Lung microvascular endothelial cell (primary cell): ENCODE measurements at places on chromosomes 12 and 14.

GRCh38 chr14:49860988-49861698 is 8.6 kb upstream of the NEMF start:
- no peak for DNase-seq

- no peak for DNase-seq
Measured at GRCh38 chr12:92034083-92034482, 111.6 kb downstream of the BTG1 start.

- DNase-seq = no peak
Measured at GRCh38 chr14:60215127-60215444, 33.9 kb upstream of the PPM1A start.

- DNase-seq = no peak
Measured at GRCh38 chr14:22289570-22289969, 299.5 kb downstream of the DAD1 start.

- no peak for DNase-seq
Measured at GRCh38 chr14:24576182-24576581, at the start of gene CTSG. TSS of gene CTSG (minus strand) at chr14:24576250. CDS start at chr14:24576223, 27 bp downstream.

DNA sequence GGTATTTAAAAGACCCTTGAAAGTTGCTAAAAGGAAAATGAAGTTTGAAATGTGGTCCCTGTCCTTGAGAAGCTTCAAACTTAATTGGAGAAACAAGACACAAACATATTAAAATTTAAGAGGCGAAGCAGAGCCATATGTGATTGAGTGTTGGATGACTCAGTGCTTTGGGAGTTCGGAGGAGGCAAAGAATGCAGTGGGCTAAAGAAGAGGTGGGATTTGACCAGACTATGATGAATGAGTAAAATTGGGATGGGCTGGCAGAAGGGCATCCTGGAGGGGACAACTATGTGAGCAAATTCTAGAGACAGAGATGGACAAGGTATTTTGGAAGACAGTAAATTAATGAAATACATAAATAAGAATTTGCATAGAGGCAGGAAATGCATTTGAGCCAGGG is 358.6 kb downstream of the EGLN3 start:
- DNase-seq = no peak

DNA sequence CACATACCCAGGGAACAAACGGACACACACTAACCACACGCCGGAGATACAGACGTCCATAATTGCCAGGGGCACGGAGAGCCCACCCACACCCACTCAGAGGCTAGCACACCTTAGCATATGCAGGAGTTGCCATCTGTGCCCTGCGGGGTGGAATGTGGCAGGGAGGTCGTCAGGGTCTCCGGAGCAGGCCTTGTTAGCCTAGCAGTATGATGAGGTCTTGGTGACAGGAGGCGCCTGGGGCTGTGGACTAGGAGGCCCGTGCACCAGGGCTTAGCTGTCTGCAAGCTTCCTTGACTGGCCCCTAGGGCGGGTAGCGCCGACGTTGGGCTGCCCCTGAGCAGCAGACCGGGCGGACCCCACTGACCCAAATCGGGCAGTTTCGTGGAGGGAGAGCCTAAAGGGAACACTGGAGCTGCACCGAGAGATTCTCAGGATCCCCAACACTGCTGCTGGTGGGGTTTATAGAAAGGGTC is 10.0 kb downstream of the STAC3 start:
- DNase-seq = no peak

DNA sequence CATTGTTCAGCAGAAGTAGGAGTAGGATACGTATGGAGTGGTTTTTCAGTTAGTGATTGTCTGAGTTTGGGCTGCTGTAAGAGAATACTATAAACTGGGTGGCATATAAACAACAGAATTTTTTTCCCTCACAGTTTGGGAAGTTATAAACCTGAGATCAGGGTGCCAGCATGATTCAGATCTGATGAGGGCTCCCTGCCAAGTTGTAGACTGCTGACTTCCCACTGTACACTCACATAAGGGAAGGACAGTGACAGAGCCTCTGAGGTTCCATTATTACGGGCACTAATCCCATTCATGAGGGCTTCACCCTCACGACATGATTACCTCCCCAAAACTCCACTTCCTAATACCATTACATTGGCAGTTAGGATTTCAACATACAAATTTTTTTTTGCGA is 50.7 kb downstream of the ACSM4 start:
- DNase-seq = peak; percentile 72

DNA sequence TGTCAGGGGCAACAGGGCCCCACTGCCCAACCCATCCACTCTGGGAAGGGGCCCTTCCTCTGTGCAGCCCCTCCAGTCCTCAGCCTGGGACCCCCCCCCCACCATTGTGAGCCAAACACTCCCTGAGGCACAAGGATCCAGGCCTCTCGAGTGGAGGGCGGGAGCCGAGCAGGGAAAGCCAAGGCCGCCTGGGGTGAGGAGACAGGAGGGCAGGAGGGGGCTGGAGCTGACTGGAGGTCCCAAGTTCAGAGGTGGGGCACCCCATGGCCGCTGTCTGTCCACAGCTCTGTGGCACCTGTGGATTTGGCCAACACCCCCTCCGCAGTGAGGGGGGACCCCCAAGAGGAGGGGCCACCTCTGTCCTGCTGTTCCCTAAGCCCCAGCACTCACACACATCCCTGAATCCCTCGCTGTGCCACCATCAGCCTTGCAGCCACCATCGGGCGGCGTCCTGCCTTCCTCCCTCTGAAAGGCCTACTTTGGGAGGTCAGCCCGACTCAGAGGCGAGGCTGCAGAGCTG is 25.4 kb upstream of the C14orf180 start:
- no peak for DNase-seq

DNA sequence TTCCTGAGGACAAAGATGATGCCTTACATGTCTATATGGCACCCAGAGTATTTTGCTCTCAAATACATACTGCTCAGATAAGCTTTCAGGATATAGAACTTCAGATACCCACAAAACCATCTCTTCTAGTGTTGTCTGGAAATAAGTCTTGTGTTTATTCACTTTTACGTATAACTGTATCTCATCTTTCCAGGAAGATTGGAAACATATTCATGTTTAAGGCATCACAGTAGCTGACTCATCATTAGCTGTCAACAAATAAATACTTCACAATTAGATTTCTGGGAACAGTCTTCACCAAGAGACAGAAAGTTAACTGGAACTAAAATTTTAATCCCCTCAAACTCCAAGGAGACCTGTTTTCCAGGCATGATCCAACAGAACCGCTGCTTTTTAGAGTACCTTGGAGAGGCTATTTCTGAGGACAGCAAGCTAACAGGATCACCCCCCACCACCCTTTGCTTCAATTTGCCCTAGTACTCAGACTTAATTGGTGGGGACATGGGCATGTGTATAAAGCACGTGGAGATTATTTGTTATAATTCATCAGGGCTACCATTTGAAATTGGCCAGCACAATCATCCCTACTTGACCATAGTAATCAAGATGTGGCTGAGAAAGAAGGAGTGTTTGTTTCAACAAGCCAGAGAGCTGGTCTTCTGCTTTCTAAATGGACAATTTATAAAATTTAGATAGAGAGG is 129.3 kb upstream of the HIF1A start:
- no peak for DNase-seq

DNA sequence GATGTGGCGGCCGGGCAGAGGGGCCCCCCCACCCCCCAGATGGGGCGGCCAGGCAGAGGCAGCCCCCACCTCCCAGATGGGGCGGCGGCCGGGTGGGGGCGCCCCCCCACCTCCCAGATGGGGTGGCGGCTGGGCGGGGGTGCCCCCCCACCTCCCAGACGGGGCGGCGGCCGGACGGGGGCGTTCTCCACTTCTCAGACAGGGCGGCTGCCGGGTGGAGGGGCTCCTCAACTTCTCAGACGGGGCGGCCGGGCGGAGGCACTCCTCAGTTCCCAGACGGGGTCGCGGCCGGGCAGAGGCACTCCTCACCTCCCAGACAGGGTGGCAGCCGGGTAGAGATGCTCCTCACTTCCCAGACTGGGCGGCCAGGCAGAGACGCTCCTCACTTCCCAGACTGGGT is 469.8 kb downstream of the PCNX1 start:
- no peak for DNase-seq

DNA sequence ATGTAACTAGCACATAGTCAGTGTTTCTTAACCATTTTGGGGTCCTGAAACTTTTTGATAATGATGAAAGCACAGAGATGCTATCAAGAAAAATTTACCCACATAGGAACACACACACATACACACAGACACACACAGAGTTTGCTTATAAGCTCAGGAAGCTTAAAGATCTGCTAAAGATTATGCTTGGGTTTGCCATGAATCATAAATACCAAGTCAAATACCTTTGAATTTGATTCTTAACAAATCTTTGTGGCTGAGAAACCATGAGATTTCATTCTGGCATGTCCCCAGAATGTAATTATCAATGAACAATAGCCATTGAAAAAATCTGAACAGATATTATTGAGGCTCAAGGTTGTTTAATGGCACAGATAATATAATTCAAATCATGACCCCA is 89.2 kb downstream of the NTS start:
- DNase-seq = no peak

DNA sequence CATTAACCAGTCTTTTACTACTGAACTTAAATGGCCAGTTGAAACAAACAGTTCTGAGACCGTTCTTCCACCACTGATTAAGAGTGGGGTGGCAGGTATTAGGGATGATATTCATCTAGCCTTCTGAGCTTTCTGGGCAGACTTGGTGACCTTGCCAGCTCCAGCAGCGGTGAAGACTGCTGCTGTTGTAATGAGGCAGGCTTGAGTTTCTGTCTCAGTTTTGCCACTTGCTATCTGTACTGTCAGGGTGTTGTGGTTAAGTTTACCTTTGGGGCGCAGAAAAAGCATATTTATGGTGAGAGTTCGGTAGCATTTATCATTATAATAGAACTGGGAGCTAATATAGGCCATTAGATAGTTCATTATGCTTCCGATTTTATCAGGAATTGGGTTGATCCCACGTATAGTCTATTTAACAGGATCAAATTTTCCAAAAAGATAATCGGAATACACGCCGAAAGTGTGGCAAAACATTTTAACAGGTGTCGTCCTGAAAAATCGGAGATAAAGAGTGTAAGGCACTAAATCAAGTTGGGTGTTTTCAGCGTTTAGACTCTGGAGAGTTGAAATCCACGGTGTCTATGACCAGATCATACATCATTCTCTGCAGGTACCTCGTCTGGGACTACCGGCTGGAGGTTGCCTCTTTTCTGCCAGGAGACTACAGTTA is 688 bp upstream of the NECAP1 start:
- DNase-seq = no peak

DNA sequence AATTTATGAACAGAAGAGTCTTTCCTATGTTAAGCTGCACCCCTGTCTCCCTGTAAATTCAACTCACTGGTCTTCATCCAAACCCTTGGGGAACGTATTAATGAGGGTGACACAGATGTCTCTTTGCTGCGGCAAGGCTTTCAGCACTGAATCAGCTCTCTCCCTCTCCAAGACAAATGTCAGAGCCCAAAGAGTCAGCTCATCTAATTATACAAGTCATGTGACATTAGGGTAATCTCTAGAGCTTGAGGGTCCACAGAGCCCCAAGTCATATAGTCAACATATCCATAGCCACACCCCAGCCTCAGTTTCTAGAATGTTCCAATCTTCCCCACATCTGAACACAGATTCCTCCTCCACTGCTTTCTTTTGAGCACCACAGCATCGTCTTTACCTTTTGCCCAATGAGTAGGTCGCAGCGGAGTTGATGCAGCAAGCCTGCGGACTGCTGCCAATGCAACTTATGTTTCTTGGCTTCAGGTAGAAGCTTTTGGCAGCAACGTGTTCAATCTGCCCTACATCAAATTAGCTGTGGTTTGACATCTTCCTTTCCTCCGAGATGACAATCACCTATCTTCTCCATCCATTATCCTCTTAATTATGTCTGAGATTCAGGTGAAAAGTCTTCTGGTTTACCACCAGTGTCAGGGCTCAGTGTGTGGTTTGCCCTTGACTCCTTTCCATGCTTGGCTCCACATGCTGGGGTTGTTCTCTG is 5.3 kb downstream of the BATF start:
- DNase-seq = no peak

- no peak for DNase-seq
Measured at GRCh38 chr14:65304239-65304638, 108.3 kb upstream of the FUT8 start.

- no peak for DNase-seq
Measured at GRCh38 chr12:740921-741320, 11.5 kb upstream of the WNK1 start.

DNA sequence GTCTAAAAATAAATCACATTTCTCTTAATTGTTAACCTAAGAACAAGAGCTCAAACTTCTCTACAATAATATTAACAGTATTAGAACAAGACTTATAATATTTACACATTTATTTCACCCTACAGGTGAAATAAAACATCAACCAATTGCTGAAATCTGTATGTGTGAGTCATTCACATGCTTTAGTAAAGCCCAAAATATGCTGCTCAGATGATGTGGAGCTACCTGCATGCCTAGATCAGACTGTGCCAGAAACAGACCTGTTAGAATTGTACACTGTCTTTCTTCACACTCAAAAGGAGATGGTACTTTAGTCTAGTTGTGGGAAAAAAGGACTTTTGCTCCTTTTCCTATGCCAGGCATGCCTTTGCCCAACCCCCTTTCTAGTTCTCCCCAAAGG is 54.7 kb downstream of the RPS6KA5 start:
- DNase-seq = no peak

DNA sequence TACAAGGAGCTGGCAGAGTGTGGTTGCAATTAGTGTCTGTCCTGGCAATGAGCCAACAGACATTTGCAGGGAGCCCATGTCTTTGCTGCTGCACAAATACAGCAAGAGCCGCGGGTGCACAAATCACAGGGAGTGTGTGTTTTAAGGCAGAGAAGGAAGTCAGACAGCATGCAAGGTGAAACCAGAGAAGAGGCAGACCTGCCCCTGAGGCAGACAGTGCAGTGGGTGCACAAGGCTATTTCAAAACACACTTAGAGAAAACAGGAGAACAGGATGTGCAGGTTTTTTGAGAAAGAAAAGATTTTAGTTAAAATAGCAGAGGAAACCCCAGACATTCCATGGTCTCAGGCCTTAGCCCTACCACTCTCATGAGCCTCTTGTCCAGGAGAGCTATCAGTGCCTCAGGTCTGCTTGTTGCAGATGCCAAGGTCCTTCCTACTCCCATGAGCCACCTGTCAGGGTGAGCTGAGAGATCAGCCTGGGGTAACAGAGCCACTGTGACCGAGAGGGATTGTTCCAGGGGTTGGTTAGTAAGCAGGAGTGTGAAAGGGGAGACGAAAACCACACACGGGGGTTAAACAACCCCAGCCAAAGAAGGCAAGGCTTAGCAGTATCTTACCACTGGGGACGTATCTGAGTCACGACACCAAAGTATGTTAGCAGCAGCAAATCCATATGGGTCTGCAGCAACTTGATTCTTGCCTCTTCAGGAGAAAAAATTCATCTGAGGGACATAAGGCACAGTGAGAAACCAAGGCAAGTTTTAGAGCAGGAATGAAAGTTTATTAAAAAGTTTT is 78.1 kb downstream of the C14orf132 start:
- DNase-seq = no peak

- DNase-seq = no peak
Measured at GRCh38 chr12:99707883-99708282, 60.3 kb downstream of the GARIN6 start.

- no peak for DNase-seq
Measured at GRCh38 chr12:109764123-109764522, 50.5 kb downstream of the FAM222A start.

- DNase-seq = no peak
Measured at GRCh38 chr12:110913119-110914056, 7.0 kb downstream of the MYL2 start.

- DNase-seq = no peak
Measured at GRCh38 chr14:58780185-58780584, 142.4 kb downstream of the DACT1 start.
